ENCODE measurements at places on chromosomes 11 and 22.
A peak's percentile ranks its signal among the peaks of the same experiment; 100 is the strongest.

DNA sequence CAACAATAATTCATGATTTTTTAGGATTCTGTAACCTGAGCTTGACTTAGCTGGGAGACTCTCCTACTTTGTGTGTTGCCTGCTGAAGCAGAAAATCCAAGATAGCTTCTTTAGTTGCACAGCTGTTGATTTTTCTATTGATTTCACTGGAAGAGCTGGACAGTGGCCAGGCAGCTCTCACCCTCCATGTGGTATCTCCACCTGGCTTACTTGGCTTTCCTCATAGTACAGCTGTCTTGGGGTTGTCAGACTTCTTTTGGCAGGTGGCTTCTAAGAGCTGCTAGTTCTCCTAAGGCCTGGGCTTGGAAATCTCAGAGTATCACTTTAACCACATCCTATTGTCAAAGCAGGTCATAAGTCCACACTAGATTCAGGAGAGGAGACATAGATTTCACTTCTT is 130.8 kb upstream of the SPON1 start:
- no peak for DNase-seq

- DNase-seq = no peak
Measured at GRCh38 chr11:63985812-63986155, 454 bp upstream of the OTUB1 start.

DNA sequence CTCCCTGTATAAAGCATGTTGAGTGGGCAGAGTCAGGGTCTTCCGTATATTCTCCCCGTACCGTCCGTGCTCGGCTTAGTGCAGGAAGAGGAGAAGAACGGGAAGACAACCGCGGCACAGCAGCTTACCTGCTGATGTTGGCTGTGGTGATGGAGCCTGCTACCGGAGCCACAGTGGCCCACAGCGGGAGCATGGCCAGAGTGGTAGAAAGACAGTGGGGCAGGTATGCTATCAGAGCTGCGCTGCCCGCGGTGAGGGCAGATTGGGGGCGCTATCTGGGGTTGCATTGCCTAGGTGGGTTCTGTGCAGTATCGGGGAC is 120.7 kb upstream of the VPREB1 start:
- DNase-seq = no peak

- no peak for DNase-seq
Measured at GRCh38 chr11:103883856-103884255, 152.6 kb upstream of the DDI1 start.

DNA sequence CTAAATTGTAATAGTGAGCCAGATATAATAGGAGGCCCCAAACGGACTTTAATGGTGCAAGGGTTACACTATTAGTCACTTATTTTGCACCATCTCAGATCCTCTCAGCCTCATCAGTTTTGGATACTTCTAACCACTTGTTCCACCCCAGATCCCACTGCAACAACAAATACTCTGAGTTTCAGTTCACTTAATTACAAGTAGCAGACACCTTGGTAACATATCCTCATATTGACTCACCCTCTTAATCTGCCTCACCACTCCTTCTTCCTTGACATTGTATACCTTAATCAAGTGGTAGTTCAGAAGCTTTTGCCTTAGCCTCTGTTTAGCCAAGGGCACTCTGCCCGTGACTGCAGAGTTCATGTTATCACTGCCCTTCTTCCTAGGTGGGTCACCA is 256.1 kb upstream of the UBASH3B start:
- peak; percentile 33 for DNase-seq

- DNase-seq = no peak
Measured at GRCh38 chr22:28034760-28035401, 115.8 kb upstream of the PITPNB start.

DNA sequence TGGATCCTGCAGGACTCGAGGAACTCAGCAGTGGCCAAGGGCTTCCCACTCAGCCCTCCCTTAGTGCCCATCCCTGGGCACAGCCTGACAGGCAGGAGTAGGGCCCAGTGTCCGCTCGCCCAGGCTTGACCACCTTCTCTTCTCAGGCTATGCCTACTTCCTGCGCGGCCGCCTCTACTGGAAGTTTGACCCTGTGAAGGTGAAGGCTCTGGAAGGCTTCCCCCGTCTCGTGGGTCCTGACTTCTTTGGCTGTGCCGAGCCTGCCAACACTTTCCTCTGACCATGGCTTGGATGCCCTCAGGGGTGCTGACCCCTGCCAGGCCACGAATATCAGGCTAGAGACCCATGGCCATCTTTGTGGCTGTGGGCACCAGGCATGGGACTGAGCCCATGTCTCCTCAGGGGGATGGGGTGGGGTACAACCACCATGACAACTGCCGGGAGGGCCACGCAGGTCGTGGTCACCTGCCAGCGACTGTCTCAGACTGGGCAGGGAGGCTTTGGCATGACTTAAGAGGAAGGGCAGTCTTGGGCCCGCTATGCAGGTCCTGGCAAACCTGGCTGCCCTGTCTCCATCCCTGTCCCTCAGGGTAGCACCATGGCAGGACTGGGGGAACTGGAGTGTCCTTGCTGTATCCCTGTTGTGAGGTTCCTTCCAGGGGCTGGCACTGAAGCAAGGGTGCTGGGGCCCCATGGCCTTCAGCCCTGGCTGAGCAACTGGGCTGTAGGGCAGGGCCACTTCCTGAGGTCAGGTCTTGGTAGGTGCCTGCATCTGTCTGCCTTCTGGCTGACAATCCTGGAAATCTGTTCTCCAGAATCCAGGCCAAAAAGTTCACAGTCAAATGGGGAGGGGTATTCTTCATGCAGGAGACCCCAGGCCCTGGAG is 3.3 kb upstream of the SMARCB1 start:
- DNase-seq = no peak

DNA sequence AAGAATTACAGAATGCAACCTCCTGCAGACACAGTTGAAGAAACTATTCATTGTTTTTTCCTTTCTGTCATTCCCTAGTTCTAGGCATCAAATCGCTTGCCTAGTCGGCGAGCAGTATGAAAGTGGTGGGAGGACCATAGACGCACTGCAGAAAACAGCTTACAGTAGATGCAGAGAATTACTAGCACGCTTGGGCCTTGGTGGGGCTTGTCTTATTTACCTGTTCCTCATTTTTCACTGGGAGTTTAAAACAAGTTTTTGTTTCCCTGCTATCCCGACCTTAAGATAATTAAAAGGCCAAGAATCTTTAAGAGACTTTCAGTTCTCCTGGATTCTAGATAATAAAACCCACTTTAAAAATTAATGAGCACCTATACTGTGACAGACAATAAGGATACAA is 713 bp upstream of the ARL14EP start:
- no peak for DNase-seq

DNA sequence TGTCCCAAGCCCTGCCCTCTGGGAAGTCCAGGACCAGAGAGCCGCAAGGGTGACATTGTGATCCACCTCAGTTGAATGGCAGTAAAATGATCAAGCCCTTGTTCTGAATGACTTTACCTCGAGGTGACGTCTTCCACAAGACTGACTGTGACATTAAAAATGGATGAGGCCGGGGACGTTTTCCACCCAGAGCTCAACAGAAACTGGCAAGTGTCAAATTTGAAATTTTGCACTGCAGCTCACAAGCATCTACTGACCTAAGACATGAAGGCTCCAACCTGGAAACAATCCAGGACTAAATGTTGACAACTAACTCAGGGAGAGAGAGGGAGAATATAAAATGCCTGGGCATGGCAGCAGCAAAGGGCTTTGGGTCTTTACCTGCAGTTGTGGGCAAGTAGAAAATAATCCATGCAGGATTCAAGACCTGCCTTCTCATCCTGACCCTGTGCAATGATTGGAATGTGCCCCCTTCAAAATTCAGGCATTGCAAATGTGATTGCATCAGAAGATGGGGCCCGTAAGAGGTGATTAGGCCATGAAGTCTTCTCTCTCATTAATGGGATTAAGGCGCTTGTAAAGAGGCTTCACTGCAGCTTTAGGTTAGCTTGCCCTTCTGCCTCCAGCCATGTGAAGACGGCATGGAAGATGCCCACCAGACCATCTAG is 33.6 kb upstream of the CLMP start:
- DNase-seq = no peak

DNA sequence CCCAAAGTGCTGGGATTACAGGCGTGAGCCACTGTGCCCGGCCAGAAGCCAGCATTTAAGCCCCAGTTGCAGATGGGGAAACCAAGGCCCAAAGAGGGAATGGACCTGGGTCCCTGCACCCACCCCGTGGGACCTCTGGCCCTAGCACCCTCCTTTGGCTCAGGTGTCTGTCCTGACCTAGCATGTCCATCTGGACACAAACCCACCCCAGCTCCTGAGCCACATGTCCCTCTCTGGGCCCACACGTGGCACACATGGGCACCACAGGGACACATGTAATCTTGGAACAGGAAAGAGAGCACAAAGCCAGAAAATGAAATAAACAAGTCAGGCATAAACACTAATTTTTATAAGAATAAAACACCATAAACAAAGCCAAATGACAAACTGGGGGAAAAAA is 9.6 kb downstream of the GGT5 start:
- DNase-seq = no peak
